Activated naive CD4-positive, alpha-beta T cell treated with anti-CD3 and anti-CD28 coated beads, Interleukin-2, amount 50 U/mL, for 72 hours (primary cell): ENCODE measurements at places on chromosomes 5 and 9.
A peak's percentile ranks its signal among the peaks of the same experiment; 100 is the strongest.

- no peak for DNase-seq
Observed at GRCh38 chr9:2116073-2116472, 100.9 kb downstream of the SMARCA2 start.

DNA sequence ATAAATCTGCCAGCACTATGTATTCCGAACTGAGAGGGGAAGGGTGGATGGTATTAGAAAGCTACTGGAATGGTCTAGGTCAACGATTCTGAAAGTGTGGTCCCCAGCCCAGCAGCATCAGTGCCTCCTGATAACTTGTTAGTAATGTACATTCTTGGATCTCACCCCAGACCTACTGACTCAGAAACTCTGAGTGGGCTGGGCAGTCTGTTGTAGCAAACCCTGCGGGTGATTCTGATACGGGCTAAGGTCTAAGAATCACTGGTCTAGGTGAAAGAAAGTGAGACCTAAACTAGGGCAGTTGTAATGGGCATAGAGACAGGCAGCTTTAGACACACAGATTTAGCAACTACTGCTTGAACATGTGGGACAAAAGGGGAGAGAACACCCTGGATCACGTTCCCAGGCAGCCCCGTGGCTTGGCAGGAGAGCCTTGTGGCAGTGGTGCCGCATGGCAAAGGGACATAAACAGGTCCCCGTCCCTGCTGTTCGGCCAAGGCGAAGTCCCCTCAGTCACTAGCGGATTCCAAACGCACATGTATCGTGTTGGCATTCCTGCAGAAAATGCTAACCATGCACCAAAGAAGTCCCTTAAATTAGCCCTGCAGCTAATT, 216.3 kb downstream of the TTLL11 start:
- no peak for DNase-seq

DNA sequence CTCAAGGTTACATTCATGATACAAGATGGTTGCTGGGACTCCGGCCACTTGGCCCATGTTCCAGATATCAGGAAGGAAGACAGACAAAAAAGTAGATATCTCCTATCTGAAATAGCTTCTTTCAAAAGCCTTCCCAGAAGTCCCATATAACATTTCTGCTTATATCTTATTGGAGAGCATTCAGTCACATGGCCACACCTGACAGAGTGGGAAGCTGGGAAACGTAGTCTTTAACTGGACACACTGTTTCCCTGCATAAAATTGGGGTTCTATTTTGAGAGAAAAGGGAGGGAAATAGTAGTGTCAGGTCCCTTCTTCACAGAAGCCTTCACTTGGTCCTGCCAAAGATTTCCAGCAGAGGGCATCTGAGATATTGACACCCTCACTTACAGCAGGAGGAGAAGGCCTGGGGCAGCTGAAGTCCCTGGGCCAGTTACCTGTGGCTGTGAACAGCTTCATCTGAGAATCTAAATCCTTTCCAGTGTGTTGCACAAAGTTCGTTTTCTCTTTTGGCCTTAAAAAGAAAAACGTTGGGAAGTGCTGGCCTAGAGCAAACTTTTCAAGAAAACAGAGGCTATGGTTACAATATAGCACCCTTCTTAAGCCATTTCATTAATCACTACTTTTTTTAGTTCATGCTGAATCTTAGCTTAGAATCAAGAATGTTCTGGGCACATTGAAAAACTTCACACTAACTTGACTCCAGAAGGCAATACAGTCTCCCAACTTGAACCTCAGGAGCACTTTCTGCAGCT, 33.5 kb downstream of the SPEF2 start:
- DNase-seq: peak; percentile 54

DNA sequence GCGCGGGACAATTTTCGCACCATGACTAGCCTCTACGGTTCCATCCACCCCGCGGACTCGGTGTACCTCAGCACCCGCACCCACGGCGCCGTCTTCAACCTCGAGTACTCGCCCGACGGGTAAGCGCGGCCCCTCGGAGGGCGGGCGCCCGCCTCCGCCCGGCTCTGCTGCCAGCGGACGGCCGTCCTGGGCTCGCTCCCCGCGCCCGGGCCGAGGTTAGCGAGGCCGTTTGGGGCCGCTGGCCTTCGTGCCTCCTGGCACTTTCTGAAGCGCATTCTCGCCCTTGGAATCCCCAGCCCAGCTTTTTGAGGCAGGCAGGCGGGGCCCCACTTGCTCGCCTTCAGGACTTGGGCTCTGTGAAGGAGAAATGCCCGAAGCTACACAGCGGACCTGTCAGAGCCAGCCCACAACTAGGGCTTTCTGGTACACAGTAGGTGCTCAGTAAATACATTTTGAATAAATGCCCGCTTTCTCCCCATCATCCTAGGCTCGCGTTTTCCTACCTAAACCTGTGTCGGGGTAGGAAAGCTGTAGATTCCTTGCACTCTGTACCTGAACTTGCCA, 772 bp downstream of the DCAF10 start:
- no peak for DNase-seq

DNA sequence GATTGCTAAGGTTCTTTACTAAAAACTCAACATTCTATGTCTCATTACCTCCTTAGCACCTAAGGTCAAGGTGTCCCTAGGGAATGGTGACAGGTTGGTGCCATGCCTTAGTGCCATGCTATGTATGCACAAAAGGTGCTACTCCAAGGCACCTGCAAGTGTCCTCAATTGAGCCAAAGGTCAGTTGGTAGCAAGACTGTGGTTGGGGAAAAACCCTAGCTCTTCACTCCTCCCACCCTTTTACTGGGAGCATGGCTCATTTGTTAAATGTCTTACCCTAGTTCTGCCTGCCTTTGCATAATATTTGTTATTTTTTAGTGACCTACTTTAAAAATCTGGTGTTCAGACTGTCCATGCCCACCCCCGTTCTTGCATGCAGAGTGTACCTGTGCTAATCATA, 17.0 kb downstream of the ACO1 start:
- no peak for DNase-seq

DNA sequence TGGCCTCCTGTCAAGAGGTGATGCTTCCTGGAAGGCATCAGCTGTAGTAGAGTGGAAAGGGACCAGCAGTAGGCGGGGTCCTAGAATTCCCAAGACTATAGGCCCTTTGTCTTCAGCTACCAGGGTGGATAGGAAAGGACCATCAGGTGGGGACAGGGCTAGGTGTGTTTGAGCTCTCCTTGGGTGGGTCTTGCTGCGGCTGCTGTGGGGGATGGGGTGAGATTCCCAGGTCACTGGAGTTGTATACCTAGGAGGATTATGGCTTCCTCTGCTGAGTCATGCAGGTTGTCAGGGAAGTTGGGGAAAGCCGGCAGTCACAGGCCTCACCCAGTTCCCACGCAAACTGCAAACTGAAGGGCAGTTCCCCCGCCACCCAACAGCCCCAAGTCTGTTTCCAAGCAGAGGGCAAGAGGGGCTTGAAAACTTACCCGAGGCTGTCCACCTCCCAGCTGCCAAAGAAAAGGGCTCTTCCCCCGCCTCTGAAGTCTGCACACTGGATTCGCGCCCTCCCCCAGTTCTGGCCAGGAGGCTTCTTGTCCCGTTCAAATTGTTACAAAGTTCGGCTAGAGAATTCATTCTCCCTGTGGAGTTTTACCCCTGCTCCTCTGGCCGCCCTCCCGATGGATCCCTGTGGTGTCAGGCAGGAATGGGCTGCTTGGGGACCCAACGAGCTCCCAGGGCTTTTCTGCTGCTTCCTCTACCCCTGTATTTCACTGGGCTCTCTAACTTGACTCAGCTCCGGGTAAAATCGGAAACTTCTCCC, 23.0 kb upstream of the ECM2 start:
- DNase-seq: no peak

- peak; percentile 14 for DNase-seq
Observed at GRCh38 chr9:114282926-114283325, 40.0 kb upstream of the ORM1 start.

- DNase-seq: no peak
Observed at GRCh38 chr5:135232958-135233357, 166.1 kb downstream of the MACROH2A1 start.

DNA sequence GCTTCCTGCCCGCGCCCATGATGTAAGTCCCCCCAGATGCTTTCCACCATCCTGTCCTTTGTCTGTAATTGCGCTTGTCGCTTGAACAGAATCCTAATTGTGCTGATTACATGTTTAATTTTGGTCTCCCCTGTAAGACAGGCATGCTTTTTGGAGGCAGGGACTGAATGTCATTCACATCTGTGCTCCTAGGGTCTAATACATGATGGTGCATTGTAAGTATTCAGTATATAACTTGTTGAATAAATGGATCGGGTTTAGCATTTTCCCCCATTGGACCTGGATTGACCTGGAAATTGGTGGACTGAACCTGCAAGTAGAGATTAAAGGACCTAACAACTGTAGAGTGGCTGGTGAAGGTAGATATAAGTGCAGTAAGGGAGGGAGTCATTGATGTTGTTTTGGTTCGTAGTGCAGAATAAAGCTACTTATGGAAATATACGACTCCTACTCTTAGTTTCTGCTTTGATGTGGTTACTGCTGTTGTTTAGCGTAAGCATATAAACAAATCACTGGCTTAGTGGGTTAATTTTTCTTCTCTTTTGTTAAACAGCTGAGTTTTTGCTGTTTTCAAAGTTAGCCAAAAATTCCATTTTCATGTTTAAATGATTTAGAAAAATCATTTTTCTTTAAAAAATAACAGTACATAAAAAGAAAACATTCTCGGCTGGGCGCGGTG, 57.3 kb downstream of the TRIO start:
- no peak for DNase-seq

DNA sequence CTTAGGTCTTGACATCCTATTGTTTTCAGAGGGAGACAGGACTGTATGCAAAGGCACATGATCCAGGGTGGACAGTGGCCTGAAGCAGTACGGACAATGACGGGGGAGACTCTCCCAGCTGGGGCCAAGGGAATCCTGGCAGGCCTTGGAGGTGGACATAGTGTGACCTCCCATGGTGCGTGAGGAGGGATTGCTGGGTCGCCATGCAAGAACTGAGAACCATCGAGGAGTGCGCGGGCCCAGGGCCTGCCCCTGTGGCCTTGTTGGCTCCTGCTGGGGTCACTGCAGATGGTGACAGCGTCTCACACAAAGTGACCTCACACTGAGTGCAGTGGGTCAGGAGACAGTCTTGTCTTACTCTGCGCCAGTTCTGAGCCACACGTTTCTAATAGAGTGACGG, 192.4 kb downstream of the GADD45G start:
- no peak for DNase-seq

GRCh38 chr5:96344678-96345577, 88.1 kb downstream of the PCSK1 start:
- no peak for DNase-seq

- no peak for DNase-seq
Observed at GRCh38 chr5:144318011-144318410, 147.3 kb downstream of the KCTD16 start.
